ENCODE measurements at places on chromosomes 11 and 22. TPM values are rescaled to one million over a fixed set of nuclear protein-coding genes. Genes with fewer than 3 reads are reported as not detected.

UBE4A gene
- 26.4 TPM for total RNA-seq

CCDC73 gene
- total RNA-seq: under 0.01 TPM

DNA sequence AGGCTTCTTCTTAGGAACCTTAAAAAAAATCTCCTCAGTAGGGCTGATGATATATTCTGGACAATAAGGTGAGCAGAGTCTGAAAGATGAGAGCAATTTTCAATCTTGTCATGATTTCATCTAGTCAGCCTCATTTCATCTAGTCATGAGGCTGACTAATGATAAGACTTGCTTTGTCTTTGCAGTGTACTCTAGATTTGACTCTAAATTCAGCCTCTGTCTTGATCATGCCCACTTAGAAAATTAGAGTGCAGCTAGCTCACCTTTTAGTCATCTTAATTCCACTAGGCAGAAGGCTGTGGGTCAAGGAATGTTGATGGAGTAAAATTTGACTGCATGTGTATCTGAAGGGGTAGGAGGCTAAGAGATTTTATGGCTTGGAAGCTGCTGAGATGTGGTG, 5.5 kb downstream of the EHF start:
- DNase-seq: no peak

- DNase-seq: no peak
Observed at GRCh38 chr11:40027720-40028119, 1431.7 kb downstream of the LRRC4C start.

DNA sequence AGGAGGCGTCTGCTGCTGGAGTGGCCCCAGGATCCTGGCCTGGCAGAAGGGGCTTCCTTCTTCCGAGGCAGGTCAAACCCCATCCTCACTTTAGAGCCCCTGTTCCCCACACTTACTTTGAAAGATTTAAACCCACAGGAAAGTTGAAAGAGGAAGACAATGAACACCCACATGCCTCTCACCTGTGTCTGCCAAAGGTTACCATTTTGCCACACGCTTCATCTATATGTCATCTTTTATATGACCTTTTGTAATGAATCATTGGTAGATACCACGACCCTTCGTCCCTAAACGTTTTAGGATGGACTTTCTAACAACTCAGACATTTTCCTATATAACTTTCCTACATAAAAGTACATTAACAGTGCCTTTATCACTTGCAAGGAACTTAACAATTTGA, 39.8 kb upstream of the BID start:
- DNase-seq: no peak

GRCh38 chr22:21726650-21727049, 8.9 kb downstream of the YPEL1 start:
- peak; percentile 46 for DNase-seq

- no peak for DNase-seq
Observed at GRCh38 chr22:48959496-48959895, 868.2 kb downstream of the BRD1 start.

DNA sequence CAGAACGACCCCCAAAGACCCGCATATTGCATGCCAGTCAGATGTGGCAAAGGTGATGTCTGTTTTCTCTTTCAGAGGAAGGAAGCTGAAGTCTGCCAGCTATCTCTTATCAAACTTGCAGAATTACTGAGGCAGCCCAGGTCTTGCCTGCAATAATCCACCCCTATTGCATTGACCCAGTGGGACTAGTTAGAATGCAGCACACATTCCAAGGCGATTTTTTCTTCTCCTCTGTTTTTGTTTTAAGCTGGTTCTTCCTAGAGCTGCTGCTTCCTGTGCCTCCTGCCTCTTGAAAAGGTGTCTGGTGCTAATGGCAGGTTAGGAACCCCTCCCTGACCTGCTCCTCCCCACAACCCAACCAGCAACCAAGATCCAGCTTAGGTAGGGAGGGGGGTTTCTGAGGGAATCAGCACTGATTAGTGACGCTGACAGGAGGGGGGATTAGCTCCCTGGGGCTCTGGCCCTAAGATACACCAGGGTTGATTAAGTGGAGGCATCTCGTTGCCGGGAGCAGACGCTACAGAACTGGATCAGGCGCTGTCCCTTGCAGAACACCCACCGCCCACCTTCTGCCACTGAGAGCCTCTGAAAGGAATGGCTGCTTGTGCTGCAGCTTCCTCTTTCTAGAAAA, 2.8 kb downstream of the NTM start:
- no peak for DNase-seq

Measured in hematopoietic multipotent progenitor cell (in vitro differentiated cells).